Esophagus squamous epithelium (tissue), 5 donors: ENCODE measurements at places on chromosomes 16 and 17.

GRCh38 chr16:89122322-89122851 lies 28.7 kb downstream of the ACSF3 start:
- DNase-seq = no peak

GRCh38 chr16:19228575-19228974 lies 57.0 kb upstream of the CLEC19A start:
- no peak for DNase-seq

GRCh38 chr16:80366023-80366422 lies 174.8 kb upstream of the DYNLRB2 start:
- DNase-seq = no peak

DNA sequence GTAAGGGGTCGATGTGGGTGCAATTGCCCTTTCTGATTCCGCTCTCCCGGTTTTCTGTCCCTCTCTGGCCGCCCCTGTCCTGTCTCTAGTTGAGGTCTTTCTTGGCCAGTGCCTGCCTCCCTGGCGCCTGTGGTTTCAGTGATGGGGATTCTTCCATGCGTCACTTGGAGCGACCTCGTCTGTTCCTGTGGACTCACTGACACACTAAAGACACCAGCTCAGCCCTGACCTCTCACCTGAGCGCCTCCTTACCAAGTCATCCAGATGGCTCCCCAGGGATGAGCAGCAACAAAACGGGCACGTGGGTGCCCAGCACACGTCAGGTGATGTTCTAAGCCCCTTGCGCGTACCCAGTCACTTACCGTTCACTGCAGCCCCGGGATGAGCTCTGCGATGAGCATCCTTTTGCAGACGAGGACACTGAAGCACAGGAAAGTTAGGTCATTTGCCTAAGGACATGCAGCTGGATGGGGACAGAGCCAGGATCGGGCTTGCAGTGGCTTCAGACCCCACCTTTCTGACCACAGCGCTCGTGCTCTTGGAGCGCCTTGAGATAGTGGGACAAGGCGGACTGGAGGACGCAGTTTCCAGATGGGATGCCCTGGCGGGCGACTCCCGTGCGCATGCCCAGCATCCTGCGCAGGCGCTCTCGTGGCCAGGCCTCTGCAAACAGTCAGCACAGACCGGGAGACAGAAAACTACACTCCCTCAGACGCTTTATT lies 11.5 kb upstream of the LGALS3BP start:
- no peak for DNase-seq

- DNase-seq = no peak
Measured at GRCh38 chr16:54385141-54385540, 98.6 kb upstream of the IRX3 start.

- DNase-seq = no peak
Measured at GRCh38 chr16:49876716-49877129, 20.8 kb upstream of the ZNF423 start.

GRCh38 chr16:86818671-86819532 lies 240.6 kb downstream of the FOXL1 start:
- DNase-seq = no peak

GRCh38 chr16:7025616-7026190 lies 306.9 kb upstream of the RBFOX1 start:
- no peak for DNase-seq

- no peak for DNase-seq
Measured at GRCh38 chr16:65681406-65681805, 559.5 kb upstream of the CDH11 start.

- no peak for DNase-seq
Measured at GRCh38 chr16:64236316-64236715, 885.5 kb downstream of the CDH11 start.

DNA sequence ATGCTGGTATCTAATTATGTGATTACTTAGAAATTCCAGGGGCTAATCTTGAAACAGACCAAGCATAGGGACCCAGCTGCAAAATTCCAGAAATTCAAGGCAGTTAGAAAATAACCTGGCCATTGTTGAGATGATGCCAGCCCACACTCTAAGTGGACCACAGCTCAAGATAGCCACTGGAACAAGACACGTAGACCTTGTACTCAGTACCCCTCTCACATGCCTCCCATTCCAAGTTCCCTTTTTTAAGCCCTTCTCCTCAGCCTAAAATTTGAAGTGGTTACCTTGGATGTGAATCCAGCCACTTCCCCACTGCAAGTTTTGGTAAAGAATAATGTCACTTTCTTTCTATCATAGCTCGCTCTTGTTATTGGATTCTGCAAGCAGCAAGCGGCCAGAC lies 4.1 kb upstream of the ZNF19 start:
- DNase-seq = no peak

- DNase-seq = no peak
Measured at GRCh38 chr16:11966173-11966572, 1.2 kb downstream of the TNFRSF17 start.

DNA sequence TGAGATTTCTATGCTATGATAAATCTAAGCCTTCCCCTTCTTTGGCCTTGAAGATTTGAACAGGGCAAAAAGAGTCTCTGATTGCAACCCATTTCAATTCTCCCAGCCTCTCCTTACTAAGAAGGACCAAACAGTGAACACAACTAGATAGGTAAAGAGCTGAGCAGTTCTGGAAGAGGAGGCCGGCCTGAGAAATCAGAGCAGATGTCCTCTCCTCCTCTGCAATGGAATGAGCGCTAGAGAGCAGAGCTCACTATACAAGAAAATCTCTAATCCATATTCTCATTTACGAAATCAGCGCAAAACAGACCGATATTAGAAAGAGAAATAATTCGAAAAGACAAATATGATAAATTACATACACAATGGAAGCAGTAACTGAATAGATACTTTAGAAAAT lies 124.2 kb downstream of the CDK5R1 start:
- DNase-seq = no peak

GRCh38 chr17:47967607-47968252 lies 3.2 kb upstream of the CDK5RAP3 start:
- DNase-seq = no peak

DNA sequence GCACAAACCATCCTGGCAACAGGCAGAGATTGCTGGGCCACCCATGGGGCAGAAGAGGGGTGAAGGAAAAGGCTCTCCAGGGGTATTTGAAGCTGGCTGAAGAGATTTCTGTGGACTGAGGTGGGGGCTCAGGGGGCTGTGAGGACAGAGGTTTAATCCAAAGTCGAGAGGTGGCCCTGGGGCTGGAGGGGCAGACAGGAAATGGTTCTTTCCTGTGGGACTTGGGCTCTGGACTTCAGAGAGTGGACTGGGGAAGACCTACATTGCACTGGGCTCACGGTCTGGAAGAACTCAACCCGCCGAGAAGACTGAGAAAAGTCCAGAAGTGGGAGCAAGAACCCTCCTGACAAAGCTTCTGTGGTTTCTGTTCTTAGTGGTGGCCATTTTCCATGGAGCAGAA lies 2.9 kb downstream of the CCDC42 start:
- no peak for DNase-seq

- no peak for DNase-seq
Measured at GRCh38 chr16:89395150-89396142, 94.9 kb downstream of the ANKRD11 start.

GRCh38 chr16:82633964-82634600 lies 7.3 kb downstream of the CDH13 start:
- no peak for DNase-seq

DNA sequence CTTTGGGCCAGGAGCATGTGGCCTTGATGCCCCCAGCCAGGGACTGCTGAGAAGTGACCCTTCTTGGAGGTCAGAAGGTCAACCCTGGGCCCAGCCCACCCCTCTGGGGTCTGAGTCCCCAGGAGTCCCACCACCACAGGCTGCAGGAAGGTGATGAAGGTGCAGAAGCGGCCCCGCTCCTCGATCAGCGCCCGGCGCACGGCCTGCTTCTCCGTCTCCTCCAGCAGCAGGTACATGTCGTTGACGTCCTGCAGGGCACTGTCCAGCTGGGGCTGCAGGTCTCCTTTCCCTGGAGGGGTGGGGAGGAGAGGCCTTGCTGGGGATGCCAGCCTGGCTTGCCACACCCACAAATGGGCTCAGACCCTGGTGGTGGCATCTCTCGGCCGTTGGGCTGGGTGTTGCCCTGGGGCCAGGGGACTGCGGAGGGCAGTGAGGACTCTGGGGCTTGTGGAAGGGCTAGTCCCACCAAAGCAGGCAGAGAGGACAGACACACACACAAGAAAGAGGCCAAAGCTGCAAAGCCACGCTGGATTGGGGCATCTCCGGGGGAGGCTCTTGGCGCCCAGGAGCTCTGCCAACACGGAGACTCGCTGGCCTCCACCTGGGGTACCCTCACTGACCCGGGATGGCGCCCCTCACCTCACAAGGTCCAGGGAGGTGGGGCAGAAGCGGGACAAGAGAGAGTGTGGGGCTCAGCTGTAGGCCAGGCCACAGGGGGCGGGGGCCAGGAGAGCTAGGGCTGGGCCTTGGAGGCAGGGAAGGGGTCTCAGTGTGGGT lies 7.5 kb downstream of the MTSS2 start:
- no peak for DNase-seq

GRCh38 chr17:77555121-77555591 lies 403.3 kb upstream of the TNRC6C start:
- DNase-seq = no peak

DNA sequence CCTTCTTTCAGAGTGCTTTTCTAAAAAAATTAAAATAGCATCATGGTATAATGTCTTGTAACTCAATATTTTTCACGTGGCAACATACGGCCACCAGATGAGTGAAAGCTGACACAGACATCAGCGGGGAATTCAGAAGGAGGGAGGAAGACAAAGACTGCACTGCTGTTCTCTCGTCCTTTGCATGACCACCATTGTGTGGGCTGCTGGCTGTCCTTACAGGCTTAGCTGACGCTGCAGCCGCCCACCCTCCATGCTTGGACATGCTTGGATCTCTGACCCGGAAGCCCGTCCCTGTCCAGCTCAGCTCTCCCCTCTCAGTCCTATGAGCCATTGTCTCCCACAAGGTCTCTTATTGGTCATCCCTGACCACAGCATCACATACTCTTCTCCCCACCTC lies 11.4 kb upstream of the MLYCD start:
- no peak for DNase-seq

DNA sequence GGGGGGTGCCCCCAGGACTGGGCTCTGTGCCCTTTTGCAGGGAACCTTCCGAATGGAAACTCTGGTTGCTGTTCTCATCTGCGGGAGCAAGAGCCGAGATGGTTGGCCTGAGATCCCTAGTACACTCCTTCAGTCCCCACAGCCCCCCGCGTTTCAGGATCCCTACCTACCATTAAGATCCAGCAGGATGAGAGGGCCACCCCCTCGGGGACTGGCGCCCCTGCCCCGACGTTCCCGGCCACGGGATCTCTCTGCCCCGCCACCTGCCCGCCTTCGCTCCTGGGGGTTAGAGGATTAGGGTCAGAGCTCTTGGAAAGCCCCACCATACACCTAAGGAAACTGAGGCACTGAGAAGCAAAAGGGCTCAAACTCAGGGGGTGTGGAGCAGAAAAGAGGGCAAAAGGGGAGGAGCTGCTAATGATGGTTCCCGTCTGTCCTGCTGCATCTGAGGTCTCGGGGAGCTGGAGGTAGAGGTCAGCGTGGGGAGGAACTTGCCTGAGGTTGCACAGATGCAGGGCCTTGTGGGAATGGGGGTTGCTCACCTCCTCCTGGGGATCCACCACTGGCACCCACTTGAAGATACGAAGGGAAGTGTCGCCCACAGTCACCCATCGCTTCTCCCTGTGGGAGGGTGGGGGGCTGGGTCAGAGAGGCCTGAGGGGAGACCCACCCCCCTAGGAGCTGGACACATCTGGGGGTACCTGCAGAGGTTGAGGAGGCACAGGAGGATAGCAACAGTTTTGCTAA lies 1.0 kb downstream of the BCL7C start:
- no peak for DNase-seq

- DNase-seq = no peak
Measured at GRCh38 chr16:66682271-66682670, 14.3 kb downstream of the CMTM4 start.

DNA sequence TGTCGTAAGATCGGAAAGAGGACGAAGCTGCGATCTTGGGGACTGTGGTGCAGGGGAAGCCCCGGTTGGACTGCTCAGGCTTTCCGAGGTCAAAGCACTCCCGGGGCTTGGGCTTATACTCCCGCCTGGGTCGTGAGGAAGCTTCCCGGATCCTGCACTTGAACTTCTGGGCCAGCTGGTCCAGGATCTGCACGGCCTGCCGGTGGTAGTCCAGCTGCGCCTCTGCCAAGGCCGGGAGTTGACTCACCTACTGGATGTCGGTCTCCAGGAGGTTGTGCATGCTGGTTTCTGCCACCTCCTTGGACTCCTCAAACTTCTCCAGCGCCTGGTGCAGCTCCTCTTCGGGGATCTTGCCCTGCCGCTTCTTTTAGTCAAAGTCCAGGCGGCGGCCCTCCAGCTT lies 99.2 kb downstream of the KPNA2 start:
- no peak for DNase-seq
